ENCODE measurements at places on chromosomes 11 and 22. TPM values are rescaled to one million over a fixed set of nuclear protein-coding genes. Genes with fewer than 3 reads are reported as not detected.

GRCh38 chr11:88575916-88576315, 238.4 kb upstream of the CTSC start:
- no peak overlapping the region for H3K27ac ChIP-seq
- no peak for DNase-seq
- peaks cover 6% of the 10 kb centered on the region for H3K27me3 ChIP-seq
- no peak overlapping the region for H3K4me3 ChIP-seq
- H3K36me3 ChIP-seq, result no peaks in the 10 kb centered on the region

CDKN1C gene
- 108 TPM for total RNA-seq

PLAAT5 gene
- total RNA-seq, result 9.9 TPM

PC gene
- 14.8 TPM for total RNA-seq

Data from type B pancreatic cell (in vitro differentiated cells).